Ammon's horn (tissue), 1 donor: ENCODE measurements at places on chromosomes 2 and 18.

- no peak for DNase-seq
Measured at GRCh38 chr2:55976681-55977080, 53.1 kb upstream of the EFEMP1 start.

DNA sequence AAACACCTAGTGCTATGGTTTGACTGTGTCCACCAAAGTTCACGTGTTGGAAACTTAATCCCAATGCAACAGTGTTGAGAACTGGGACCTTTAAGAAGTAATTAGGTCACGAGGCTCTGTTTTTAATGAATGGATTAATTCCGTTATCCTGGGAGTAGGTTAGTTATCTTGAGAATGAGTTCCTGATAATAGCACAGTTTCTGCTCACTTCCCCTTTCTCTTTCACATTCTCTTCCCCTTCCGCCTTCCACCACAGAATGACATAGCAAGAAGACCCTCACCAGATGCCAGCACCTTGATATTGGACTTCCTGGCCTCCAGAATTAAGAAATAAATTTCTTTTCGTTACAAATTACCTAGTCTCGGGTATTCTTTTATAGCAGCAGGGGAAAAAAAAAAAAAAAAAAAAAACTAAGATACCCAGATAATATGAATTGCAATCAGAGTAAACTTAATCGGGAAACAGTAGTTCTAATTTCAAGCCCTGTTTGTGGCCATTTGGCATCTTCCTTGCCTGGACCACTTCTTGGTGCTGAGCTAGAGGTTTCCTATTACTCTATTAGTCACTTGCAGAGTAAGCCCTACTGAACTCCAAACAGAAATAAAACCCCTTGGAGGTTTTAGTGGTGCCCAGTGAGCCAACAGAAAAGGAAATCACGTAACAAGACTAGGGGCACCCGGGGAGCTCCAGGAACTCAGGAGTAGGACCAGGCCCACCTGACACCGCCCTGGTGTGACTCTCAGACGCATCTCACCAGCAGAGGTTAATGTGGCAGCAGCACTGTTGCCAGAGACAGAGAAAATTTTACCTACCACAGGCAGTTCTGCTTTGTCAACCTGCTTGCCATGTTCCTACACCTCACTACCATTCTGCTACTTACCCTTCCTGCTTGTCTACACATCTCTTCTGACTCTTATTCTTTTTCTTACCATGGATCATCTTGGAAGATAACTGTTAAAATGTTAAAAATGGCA, 147.6 kb upstream of the CAB39 start:
- peak; percentile 7 for DNase-seq

- DNase-seq: no peak
Measured at GRCh38 chr2:209147981-209148380, 275.9 kb upstream of the MAP2 start.

- DNase-seq: no peak
Measured at GRCh38 chr2:186515376-186515775, 29.3 kb downstream of the ZC3H15 start.

- no peak for DNase-seq
Measured at GRCh38 chr2:161571051-161571429, 53.2 kb upstream of the SLC4A10 start.

GRCh38 chr2:196887431-196887830, 39.1 kb downstream of the PGAP1 start:
- no peak for DNase-seq

GRCh38 chr2:203649176-203649814, 57.1 kb upstream of the CD28 start:
- no peak for DNase-seq

- peak; percentile 54 for DNase-seq
Measured at GRCh38 chr2:58710795-58711279, 469.7 kb upstream of the FANCL start.

GRCh38 chr2:28084564-28084963, 194.0 kb downstream of the BABAM2 start:
- no peak for DNase-seq

DNA sequence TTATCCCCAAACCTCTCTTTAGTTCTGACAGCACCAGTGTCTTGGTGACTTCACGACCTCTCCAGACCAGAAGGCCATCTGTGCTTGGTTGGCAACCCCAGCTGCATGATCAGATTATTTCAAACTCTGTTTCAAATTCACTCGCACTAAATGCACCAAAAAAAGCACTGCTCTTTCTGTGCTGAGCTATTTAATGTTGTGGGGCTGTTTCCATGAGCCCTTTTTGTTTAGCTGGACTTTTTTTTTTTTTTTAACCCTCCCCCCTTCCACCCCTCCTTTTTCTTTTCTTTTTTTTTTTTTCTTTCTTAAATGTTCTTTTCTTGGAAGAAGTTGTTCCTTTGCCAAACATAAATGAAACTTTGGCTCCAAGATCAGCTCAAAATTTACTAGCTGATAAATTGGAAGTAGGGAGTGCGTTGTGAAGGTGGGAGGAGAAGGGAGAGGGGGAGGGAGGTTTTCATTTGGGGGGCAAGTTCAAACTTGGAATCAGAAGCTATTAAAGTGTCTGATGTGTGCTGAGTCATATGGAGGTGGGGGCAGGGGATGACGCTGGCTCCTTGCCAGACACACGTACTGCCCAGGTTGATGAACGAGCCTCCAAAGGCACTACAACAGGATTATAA, 543.0 kb upstream of the TNP1 start:
- DNase-seq: no peak

GRCh38 chr2:64296140-64296480, 151.9 kb upstream of the PELI1 start:
- DNase-seq: peak; percentile 93

- no peak for DNase-seq
Measured at GRCh38 chr2:47236503-47237215, 81.6 kb upstream of the STPG4 start.

- DNase-seq: no peak
Measured at GRCh38 chr2:163697846-163698637, 37.8 kb downstream of the FIGN start.

GRCh38 chr2:209940936-209941335, 61.5 kb upstream of the RPE start:
- no peak for DNase-seq

DNA sequence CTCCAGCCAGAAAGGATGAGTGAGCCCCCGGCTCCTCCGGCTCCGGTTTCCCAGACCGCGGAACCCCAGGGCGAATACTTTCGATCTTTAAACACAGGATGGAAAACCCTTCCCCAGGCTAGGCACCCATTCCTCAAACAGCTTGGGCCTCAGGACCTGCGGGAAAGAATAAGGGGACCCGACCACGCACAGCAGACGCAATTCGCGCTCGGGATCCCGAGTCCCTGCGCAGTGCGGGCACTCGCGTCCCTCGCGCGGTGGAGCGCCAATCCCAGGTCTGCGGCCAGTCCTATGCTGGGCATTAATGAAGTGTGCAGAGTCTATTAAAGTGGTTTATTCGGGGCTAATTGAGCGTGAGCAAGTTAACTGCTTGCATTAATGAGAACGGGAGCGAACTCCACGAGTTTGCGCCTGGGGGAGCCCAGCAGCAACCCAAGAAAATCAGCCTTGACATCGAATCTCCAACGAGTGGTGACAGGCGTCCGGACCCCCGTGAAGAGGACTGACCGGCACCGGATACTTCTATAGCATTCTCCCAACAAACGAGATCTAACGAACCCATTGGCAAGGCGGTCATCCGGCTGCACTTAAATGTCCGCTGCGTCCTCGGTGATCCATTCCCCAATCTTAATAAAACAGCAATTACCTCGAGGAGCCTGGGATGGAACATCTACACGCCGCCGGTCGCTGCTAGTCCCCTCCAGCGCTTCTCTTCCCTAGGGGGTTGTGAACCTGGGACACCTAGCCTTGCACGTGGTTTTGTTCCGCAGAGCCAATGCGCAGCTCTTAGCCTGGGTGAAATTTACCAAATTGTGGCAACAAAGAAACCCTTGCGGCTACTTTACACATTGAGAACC, 1.6 kb downstream of the OSR1 start:
- no peak for DNase-seq

DNA sequence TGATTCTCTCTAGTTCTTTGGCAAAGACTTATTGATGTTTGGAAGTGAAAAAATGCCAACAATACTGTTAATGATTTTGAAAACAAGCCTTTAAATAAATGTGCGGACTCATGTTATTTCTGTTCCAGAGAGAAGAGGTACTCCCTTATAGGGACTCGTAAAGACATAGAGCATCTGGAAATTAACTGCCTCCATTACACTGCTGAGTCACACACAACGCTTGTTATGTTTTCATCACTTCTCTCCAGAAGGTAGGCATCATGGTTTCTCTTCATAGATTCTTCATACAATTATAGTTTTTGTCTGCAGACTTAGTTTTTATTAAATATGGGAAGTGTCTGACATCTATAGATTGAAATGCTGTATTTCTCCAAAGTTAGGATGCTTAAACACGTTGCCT, 302.5 kb upstream of the EPC2 start:
- DNase-seq: no peak

DNA sequence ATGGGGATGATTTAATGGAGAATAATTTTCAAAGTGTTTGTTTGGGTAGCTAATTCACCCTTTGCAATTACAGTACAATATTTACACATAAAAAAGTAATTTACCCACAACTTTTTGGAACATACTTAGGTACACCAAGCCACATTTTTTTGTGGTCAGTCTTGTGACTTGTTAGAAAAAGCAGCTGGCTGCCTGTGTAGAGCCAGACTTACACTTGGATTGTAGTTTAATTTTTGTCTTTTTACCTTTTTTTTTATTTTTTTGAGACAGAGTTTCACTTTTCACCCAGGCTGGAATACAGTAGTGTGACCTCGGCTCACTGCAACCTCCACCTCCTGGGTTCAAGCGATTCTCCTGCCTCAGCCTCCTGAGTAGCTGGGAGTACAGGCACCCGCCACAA, 45.4 kb downstream of the RALBP1 start:
- DNase-seq: no peak

- peak; percentile 55 for DNase-seq
Measured at GRCh38 chr18:51196811-51197660, 445 bp downstream of the MEX3C start.

- peak; percentile 36 for DNase-seq
Measured at GRCh38 chr2:189698020-189698887, 23.8 kb downstream of the ANKAR start.

DNA sequence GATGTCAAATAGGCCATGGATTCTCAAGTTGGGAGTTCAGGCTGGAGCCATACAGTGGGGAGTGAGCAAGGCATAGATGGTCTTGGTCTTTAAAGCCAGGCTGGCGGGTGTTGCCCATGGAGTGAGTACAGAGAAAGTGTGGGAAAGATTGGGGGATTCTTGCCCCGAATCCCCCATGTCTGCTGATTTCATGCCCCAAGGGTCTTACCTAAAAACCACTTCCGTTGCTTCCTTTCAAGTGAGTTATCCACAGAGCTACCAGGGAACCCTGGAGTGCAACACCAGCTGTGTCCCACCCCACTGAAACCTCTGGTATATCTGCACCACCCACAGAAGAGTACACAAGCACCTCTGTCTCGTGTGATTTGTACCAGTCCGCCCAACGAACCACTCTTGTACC, 31.4 kb downstream of the FHOD3 start:
- DNase-seq: no peak

DNA sequence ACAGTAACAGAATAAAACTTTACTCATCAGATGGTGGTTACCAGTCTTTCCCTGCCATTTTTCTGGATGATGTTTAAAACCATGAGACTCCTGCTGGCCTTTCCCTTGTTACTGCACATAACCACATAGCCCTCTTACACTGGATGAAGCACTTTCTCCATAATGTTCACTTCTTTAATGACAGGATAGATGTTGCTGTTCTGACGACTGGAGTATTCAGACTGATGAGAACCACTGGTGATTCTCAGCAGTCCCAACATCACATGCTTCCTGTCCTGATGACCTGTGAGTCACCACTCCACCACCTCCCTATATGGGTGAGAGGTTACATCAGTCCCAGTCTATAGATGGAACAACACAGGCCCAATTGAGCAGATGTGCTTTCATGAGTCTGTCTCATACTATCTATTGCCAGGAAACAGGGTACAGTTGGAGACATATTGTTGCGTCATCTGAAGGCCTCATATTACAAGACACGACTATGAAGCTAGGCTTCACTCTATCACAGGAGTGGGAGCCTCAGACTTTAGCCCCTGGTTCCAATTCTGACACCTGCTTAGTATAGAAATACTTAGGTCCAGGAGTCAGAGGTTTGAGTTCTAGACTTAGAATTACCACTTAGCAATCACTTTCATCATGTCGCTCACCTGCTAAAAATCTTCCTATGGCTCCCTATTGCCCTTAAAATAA, 145.7 kb upstream of the KLF7 start:
- DNase-seq: no peak

GRCh38 chr2:52810460-52810859, 957.1 kb upstream of the CHAC2 start:
- peak; percentile 11 for DNase-seq
